CD4-positive, alpha-beta T cell treated with Interleukin-2 at 100 ng/mL for 4 hours (primary cell): ENCODE measurements at places on chromosomes 3 and 15.

DNA sequence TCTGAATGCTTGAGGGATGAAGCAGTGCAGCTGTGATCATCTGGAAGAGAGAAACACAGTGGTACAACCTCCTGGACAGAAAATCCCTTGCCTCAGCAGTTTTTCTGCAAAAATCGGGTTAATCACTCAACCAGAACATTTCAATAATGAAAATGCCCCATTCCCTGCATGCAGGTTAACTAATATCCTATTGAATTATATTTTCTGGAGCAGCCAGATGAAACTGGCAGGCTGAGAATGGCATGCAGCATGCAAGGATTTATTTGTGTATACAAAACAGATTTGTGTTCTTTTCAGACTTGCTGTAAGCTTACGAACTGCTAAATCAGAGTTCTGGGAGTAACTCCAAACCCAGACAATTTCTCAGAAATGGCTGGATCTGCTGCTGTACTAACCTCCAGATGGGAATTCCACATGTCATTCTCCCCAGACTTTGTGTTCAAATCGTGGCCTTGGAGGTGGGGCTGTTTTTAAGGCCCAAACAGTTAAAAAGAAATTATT, 39.1 kb downstream of the SLC9A9 start:
- DNase-seq: no peak

DNA sequence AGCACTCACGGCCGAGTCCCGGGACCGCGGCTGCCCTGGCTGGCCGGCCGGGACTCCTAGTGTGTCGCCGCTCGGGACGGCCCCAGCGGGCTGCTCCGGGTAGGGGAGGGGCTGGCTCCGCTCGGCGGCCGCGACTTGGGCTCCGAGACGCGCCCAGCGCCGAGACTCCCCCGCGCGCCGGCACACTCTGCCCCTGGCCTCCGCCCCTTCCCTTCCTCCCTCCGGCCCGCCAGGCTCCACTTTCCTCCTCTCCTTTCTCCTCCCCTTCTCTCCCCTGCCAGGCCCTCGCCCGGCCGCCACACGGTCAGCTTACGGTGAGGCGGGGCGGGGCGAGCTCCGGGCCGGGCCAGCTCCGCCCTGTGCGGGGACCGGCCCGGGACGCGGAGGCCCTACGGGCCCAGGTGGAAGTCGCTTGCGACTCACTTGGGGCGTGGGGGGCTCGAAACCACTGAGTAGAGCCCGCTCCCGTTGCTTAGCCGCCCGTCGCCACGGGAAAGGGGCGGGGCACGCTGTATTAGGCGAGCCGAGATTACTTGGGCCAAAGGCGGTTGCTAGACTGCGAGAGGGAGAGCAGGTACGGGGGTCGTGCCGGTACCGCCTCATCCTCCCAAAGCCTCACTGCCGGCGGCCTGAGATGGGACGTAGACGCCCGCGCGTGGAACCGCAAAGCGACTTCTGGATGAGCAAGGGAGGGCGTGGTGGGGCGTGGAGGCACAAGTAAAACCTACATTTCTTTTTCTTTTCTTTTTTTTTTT, at the start of gene ITGB5:
TSS of gene ITGB5 (minus strand) at position 189 of the 755 bp plus-strand sequence. CDS start 365 bp downstream, outside the sequence.
- no peak for DNase-seq

GRCh38 chr15:40746916-40747418, 8.1 kb downstream of the RMDN3 start:
- DNase-seq: no peak

DNA sequence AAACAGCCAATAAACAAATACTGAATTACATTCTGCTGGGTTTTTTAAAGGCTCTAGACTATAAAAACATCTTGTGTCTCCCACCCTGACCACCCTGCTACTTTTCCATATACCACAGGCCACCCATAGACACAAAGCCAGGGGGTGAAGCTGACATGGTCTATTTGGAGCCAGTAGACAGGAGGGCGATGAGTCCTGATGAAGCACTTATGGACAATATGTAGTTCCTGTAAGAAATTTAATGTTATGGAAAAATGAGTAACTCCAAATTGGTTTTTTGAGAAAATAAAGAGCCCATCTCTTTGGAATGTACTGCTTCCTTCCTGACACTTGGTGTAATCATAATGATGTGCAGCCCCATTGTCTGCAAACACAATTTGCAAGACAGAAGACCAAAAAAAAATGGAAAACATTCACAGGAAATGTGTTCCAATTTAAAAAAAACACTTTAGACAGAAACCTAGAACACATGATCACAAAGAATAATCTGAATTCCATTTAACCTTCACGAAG, 11.8 kb downstream of the SSR3 start:
- DNase-seq: no peak

- no peak for DNase-seq
Measured at GRCh38 chr15:60745469-60746061, 266.6 kb upstream of the ICE2 start.

- DNase-seq: no peak
Measured at GRCh38 chr15:67047149-67047661, 18.2 kb upstream of the SMAD3 start.

DNA sequence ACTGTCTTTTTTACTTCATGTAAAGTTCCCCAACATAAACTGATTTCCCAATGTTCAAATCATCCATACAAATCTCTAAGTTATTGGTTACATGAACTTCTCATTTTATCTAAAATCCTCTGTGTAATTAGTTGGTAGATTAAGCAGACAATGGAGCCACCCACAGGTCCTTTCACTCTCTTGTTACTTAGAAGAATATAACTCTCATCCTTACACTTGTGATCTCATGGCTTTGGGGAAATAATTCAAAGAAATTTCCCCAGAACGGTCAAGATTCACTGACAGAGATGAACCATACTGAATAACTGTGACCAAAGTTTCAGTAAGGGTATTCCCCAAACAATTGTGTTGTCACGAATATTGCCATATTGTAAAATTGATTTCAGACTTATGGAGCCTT, 1102.6 kb upstream of the EPHA6 start:
- DNase-seq: no peak

DNA sequence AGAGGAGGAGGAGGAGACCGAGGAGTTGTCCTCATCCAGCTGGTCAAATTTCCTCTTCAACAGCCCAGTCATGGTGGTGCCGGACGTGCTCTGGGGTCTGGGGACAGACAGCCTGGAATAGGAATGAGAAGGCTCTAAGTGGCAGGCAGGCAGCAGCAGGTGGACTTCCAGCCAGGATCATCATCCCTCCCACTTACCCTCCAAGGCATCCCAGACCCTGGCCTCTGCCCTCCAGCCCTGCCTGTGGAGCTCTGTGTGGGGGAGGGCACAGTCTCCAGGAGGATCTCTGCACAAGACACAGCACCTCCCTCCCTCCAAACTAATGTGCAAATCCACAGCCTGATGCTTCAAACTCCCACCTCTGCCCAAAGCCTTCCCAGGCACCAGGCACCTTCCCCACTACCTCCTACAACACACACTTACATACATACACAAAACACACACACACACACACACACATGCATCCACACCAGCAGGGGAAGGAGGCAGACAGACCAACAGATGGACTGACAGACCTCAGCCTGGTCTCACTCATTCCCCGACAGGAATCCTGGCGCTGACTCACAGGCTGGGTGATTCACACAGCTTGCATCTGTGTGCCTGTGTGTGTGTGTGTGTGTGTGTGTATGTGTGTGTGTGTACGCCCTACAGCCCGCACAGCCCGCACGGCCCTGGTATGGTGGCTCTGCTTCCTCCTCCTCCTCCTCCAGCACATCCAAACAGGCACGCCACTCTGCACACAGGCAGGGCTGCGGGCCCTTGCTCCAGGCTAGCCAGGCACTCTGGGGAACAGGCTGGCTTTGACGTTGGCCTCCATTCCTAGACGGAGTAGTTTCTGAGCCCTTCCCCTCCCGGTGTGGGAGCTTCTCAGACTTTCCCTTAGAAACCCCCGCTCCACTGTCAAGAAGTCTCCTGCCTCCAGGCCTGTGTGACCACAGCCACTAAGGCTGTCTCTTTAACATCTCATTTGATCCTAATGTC, 6.5 kb downstream of the CSRNP1 start:
- DNase-seq: peak; percentile 88

DNA sequence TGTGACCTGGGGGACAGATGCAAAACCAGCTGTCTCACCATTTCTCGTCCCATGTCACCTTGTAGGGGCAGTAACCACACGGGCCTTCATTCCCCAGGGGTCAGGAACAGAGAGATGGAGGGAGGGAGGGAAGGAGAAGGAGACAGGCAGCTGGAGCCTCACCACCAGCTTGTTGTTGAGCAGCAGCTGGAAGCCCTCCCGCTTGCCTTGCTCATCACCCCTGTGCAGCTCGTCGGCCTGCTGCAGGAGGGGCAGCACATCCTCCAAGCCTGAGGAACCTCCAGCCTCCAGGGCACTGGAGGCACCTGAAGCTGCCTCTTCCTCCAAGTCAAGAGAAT, 10.3 kb downstream of the RMDN3 start:
- DNase-seq: no peak

DNA sequence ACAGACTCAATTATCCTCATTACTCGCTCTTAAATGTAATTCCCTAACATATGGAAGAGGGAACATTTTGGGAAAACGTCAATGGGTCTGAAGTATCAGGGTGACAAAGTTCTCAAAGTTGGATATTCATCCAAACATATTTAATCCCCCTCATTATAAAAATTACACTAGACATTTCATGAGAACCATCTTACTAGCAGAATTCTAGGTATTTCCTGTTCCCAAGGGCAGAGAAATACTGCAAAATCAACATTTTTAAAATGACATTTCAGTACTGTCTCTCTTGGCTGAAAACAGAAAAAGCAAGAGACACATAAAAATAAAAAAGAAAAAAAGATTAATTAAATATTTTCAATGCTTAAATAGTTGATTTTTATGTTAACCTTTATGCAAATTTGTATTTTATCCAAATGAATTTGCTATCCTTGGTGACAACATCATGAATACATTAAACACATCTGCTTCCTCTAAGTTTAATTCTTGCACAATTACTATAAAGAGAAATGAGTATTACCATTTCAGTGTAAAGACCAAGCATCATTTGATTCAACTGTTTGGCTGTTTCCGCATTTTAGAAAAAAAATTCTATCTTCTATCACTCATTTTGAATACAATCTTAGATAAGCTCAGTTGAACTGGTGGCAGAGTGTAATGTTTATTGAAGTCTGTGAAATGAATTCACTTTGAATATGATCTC, 114.8 kb upstream of the COL8A1 start:
- no peak for DNase-seq

- DNase-seq: no peak
Measured at GRCh38 chr3:132318451-132318850, 1.2 kb downstream of the ACP3 start.

GRCh38 chr3:98763819-98764418, 779 bp downstream of the ST3GAL6 start:
- DNase-seq: no peak

DNA sequence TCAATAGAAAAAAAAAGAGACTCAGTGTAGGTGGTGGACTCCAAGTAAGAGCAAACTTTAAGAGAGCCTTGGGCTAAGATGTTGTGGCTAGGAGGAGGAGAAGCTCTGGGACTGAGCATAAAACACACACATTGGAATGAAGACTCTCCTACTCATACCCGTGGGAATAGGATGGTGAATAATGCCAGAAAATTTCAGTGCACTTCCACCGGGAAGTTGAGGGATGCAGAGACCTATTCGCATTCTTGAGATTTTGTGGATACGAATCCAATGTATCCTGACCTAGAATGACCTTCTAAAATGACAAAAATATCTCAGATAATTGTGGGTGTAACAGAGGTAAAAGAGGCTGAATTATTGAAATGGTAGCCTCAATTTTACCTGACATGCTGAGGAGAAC, 388.7 kb upstream of the SGO1 start:
- DNase-seq: no peak

DNA sequence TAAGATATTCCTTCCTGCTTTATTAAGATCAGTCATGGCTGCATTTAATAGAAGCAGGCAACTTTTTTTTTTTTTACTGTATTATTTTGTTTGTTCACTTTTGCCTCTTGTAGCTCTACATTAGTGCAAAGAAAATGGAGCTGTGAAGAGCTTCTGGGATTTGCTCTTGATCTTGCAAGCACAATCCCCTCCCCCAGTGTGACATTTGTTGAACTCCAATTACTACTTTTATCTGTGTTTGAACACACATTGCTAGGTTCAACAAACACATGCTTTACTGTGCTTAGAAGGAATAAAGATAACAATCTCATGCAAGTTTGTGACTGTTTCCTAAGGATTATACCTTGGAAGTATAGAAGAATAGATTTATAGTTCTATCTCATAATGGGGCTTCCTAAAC, 648.8 kb downstream of the NLGN1 start:
- DNase-seq: no peak

- no peak for DNase-seq
Measured at GRCh38 chr3:24145981-24146822, 201.1 kb downstream of the NR1D2 start.

DNA sequence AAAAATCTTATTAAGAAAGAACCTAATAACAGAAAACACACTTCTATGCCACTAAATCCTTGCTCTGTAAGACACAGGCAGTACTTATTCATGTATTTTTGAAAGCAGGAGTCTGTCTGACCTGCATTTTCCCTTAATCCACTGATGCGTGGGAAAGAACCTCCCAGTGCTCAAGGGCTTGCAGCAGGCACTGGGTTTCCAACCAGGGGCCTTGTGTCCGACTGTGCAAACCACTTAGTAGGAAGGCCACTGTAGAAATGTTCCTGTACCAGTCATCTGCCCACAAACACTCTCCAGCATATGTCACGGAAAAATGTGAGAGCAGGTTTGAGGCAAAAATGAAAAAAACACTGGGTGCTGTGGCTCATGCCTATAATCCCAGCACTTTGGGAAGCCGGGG, 12.4 kb downstream of the CXCR6 start:
- DNase-seq: no peak

DNA sequence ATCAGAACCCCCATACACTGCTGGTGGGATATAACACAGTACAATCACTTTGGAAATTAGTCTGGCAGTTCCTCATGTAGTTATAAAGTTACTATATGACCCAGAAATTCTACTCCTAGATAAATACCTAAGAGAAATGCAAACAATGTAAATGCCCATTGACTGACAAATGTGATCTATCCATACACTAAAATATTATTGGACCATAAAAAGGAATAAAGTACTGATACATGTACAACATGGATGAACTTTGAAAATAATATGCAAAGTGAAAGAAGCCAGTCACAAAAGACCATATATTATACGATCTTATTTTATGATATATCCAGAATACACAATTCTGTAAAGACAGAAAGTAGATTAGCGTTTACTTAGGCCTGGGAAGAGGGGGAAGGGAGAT, 7.8 kb downstream of the IMPG2 start:
- no peak for DNase-seq

DNA sequence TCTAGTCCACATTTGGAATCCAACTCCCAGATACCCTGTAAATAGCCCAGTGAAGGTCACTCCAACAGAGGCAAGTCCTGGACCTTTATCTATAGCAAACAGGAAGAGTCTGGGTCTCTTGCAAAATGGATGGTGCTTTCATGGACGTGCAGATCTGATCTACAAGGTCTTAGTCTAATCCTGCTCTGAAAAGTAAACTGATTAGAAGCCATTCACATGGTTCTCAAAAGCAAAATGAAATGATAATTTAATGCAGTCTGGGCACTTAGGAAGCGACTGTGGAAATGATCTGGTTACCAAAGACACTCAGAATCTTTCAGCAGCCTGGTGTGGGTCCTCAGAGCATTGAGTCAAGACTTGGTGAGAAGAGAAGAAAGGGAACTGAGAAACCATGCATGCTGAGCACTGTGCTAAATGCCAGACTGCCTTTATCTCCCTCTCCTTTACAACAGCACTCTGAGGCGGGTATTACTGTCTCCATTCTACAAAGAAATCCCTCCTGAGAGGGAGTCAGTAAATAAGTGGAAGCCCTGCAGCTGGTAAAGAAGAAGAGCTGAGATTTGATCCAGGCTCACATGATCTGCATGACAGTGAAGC, 29.0 kb downstream of the AQP9 start:
- no peak for DNase-seq
